Cortex of kidney (tissue), 1 donor: ENCODE measurements at places on chromosomes 3 and 15.

- no peak for DNase-seq
Observed at GRCh38 chr3:141288336-141288990, 56.8 kb downstream of the PXYLP1 start.

DNA sequence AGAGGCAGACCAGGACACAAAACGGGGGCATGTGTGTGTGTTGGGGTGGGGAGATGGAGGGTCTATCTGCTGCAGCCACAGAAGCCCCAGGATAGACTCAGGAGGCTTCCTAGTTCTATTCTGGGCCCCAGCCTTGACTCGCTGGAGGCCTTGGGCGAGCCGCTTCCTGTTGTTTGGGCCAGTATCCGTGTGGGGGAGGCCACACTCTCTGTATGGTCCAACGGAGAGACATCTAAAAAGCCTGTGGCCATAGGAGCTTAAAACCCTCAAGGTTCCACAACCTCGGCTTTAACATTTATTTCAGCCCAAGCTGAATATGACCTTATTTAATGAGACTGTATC is 32.8 kb downstream of the POC1A start:
- no peak for DNase-seq

GRCh38 chr15:31216215-31216911 is 110.3 kb upstream of the KLF13 start:
- DNase-seq = no peak

- DNase-seq = no peak
Observed at GRCh38 chr3:159776779-159777178, 211.9 kb upstream of the IL12A start.

GRCh38 chr15:52558196-52558595 is 10.6 kb downstream of the ARPP19 start:
- no peak for DNase-seq

DNA sequence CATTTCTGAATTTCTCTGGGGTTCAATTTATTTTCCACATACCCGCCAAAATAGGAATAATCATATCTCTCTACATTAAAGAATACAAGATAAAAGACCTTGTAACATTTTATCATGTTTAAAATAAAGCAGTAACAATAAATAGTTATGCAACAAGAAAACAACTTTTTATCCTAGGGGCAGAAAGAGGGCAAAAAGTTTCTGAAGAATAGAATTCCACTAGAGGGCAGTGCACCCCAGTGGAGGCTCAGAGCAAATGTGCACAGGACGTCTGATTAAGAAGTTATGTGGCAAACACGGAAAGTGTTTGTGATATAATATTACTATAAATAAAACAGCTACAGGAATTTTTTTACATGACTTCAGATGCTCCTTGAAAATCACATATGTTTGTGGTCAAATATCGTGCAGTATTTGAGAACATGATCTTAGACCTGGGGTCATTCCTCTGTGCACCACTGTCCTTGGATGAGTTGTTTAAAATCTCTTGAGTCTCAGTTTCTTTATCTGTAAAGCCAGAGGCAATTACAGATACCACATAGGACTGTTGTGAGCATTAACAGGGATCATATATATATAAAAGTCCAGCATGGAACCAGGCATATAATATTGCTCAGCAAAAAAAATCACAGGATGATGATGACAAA is 13.2 kb upstream of the PIK3R4 start:
- no peak for DNase-seq

GRCh38 chr15:70509282-70509662 is 254.1 kb downstream of the UACA start:
- no peak for DNase-seq

GRCh38 chr3:37181756-37182155 is 7.4 kb upstream of the LRRFIP2 start:
- no peak for DNase-seq
